Stimulated activated CD8-positive, alpha-beta memory T cell treated with anti-CD3 and anti-CD28 coated beads, Interleukin-7, amount 100 ng/mL, for 4 hours (primary cell): ENCODE measurements at places on chromosomes 4 and X.

- no peak for DNase-seq
These were observed 317.5 kb downstream of the DHRSX start for GRCh38 chrX:2183193-2183725.

DNA sequence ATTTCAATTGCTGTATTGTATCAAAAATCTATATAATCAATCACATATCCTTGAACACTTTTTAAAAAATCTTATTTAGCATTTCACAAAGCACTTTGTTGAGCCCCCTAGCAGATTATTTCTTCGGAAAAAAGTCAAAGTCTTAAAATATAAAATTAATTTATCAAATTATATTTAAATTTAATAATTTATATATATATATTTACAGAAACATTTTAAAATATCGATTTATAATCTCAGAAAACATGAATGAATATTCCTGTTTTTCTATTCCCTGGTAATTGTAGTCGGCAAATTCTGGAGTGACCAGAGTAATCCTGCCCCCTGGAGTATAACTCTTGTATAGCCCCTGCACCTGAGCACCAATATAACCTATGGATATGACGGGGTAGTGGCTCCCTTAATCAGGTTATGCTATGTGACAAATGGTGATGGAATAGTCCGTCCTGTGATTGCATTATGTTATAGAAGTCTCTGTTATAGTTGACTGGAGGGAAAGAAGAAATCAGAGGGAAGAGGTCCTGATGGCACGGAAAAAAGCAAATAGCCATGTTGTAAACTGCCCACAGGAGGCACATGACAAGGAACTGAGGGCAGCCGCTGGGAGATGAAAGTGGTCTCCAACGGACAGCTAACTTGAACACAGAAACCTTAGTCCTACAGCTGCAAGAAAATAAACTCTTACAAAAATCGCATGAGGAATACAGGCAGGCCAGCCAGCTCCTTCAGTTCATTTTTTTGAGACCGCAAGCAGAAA is 1092.3 kb downstream of the ARAP2 start:
- DNase-seq = no peak

GRCh38 chrX:30613721-30614120 is 36.2 kb upstream of the TASL start:
- no peak for DNase-seq

- DNase-seq = no peak
These were observed 97.1 kb downstream of the LDB2 start for GRCh38 chr4:16801356-16801755.

GRCh38 chr4:145933134-145933533 is 5.5 kb downstream of the ZNF827 start:
- no peak for DNase-seq

DNA sequence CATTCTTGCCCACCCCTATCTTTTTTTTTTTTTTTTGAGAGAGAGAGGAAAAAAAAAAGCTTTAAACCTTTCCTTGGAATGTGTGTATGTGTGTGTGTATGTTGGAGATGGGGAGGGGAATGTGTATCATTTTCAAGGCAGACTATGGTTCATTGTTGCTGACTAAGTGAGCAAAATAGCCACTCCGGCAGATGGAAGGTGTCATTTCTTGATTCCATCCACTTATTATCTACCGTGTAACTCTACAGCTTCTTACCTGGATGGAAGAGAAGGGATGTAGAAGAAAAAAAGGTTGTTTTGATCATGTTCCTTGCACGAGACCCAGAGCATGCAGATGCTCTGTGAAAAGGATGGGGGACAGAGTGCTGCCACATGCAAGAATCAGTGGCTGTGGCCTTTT is 5.9 kb upstream of the GK2 start:
- DNase-seq = no peak

GRCh38 chrX:83508006-83508405 is at the start of gene POU3F4:
TSS of gene POU3F4 (plus strand) at chrX:83508290. CDS start at chrX:83508325, 35 bp downstream.
- DNase-seq = no peak
